ENCODE measurements at places on chromosomes 5 and 9.
A peak's percentile ranks its signal among the peaks of the same experiment; 100 is the strongest.

DNA sequence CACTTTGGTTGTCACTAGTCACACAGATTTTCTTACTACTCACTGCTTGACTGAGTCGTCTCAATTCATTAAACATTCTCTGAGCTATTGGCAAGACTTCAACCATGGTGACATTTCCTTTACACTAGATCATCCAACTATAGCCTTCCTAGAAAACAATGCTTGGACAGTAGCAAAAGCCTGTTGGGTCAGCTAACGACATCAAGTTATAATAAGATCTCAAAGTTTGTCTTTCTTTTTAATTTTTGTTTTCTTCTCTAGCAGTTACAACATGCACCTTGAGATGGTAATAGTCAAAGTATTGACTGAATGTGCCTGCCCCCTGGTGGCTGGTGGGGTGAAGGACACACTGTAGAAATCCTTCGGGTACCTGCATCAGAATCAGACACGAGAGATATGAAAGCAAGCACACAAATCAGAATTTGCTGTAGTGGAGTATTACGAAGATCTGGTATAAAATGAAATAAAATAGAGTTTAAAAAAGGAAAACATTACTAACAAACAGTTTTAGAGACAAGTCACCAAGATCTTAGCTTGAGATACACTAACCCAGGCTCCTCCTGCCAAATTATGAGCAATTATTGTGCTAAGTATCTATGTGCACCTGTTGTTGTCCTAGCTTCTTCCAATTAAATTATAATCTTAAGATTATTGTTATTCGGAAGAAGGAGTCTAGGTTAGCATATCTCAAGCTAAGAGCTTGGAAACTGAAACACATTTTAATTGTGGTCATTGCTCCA lies 81.2 kb downstream of the ARL15 start:
- DNase-seq = peak; percentile 73

DNA sequence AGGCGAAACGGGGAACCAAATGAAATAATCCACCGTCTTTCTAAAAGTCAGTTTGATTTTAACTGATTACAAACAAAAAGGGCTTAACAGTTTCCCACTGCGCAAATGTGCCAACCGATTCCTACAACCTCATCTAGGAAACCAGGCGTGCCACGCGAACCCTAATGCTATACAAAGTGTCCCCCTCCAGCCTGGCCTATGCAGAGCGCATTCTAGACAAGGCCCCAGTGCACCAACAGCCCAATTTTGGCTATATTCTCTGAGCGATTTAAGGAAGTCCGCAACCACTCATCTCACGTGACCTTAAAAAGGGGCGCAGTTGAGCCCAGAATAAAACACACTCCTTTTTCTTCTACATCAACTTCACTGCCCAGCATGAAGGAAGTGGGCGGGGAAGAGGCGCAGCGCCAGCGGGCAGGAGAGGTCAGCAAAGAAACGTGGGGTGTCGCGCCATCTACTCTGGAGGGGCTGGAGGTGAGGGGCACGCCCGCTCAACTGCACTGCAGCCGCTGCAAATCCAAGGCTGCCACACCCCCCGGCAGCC lies 779 bp downstream of the FAM13B start:
- no peak for DNase-seq

GRCh38 chr9:88971131-88971960 lies 19.9 kb upstream of the S1PR3 start:
- no peak for DNase-seq

DNA sequence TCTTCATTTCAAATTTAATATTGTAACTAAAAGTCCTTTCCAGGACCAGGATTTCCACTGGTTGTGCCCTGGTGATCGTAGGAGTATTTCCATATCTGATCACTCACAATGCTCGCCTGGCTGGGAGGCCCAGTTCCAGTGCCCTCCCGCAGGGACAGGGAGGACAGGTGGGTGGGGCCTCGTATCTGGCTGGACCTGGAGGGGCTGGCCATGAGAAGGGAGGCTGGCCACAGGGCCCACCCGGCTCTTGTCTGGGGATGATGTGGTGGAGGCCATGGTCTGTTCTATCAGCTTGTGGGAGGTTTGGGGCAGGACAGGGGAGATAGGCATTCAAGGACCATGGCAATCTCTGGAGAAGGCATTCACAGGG lies 286.4 kb downstream of the GADD45G start:
- DNase-seq = no peak

GRCh38 chr9:38079461-38080031 lies 10.5 kb upstream of the SHB start:
- no peak for DNase-seq

DNA sequence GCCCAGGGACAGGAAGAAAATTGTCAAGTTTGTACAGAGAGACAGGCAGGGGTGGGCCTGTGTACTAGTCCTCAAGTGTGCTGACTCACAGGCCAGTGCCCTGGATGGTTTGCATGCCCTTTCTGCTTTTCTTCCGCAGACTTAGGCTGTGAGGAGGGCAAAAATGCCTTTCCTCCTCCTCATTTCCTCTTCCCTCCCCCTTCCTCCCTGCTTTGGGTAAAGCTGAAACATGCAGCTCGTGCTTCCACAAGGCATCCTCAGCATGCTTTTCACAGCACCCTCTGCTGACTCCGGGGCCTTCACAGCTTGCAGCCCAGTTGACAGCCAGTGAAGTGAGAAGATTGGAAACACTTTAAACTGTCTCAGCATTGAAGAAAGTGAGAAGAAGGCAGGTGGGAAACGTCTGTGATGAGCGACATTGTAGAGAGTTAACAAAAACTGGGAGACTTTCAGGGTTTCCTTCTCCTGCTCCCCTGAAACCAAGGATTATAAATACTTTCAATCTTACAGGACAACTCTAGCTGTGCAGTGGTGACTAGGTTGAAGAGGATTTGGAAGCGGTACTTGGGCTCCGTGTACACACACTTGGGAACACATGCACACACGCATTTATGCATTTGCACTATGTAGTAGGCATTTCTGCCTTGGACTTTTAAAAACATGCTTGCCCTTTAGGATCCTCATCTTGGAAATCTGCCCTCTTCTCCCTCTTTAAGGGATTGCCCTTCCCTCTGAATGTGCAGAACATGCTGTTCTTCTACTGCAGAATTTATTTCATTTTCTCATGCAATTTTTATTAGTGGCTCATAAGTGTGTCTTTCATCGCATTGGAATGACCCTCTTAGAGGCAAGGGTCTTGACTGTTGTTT lies 138.8 kb downstream of the GRIA1 start:
- no peak for DNase-seq

DNA sequence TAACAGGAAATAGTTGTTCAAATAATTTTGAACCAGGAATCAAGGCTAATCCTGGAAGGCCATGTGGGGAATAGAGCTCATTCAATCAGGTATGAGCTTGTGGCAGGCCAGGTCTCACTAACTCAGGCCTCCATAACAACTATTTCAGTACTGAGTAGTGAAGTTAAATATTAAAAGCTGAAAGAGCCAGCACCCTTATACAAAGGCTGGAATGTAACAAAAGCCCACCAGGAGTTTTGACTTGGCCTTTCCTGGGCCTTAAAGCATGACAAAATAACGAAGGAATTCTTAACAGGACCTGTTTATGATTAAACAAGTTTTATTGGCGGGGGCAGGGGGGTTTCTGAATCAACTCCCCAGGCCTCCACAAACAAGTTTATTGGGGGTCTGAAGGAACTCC lies 1146.7 kb downstream of the CDH9 start:
- DNase-seq = no peak
